ENCODE measurements at places on chromosomes 12 and 14.

DNA sequence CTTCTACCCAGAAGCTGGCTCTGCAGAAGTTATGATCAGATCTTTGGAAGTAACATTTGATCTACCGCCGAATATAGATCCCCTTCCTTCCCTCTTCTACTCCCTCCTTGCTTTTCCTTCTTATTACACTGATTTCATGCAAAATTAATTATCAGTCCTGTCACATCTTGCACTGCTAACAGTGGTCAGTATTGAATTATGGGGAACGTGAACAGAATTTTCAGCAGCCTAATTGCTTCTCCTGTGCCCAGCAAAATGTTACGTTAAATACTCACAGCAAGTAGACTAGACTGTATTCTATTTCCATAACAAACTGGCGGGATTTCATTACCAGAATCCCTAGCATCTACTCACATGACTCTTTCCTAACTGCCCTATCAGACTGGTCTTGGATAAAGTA lies 596.9 kb downstream of the DIO2 start:
- no peak for DNase-seq

DNA sequence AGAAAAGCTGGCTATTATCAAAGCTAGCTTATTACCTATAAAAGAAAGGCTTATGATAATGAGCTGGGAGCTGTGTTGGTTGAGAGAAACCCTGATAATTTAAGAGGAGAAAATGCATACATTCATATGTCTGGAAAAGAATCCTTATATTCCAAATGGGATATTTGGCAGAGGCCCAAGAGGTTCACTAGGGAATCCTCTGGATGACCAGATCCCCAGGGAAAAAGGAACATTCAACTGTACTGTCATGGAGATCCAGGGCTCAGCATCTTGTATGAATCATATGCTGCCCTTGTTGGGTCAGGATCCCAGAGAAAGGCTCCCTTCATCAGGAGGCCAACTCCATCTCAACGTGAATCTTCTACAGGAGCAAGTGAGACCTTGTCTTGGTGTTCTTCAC lies 16.6 kb upstream of the FBXO34 start:
- DNase-seq = no peak

GRCh38 chr14:93223565-93223964 lies 16.5 kb downstream of the UBR7 start:
- DNase-seq = no peak

GRCh38 chr12:108152170-108152538 lies 23.1 kb downstream of the WSCD2 start:
- no peak for DNase-seq

DNA sequence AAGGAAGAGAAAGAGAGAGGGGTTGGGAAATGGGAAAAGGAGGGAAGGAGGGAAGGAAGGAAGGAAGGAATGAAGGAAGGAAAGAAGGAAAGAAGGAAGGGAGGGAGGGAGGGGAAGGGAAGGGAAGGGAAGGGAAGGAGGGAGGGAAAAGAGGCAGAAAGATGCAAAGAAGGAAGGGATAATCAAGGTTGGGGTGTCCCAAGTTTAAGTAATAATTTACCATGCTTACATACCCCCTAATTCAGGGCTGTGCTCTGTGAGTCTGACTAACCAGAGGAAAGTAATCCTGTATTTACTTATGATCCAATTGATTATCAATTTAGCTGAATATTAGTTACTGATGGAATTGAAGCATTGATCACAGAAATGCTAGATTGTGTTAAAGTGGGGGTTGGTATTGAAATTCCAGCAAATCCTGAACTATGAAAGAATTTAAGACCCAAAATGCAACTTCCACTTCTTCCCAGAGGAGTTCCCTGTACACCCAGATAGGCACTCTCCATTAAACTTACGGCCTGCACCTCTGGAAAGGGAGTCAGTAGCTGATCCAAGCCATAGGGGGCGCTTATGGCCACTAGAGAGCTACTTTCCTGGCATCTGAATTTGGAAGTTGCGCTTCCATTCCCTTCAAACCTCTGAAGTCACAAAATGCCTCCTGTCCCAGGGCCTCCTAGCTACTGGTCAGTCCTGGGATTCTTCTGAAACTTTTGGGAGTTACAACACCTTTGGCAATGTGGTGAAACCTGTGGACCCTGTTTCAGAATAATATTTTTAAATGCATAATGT lies 162.7 kb upstream of the PWP1 start:
- DNase-seq = no peak

GRCh38 chr12:104742551-104743201 lies 215.4 kb downstream of the SLC41A2 start:
- no peak for DNase-seq

Measured in stimulated activated CD4-positive, alpha-beta T cell treated with anti-CD3 and anti-CD28 coated beads, Interleukin-2, amount 100 ng/mL, for 4 hours (primary cell).